D721Med (cell line): ENCODE measurements at places on chromosomes 5 and 9.

- DNase-seq, result no peak
Observed at GRCh38 chr9:90064248-90064647, 459.4 kb downstream of the GADD45G start.

- DNase-seq, result no peak
Observed at GRCh38 chr9:136052991-136053756, 41.9 kb downstream of the NACC2 start.

DNA sequence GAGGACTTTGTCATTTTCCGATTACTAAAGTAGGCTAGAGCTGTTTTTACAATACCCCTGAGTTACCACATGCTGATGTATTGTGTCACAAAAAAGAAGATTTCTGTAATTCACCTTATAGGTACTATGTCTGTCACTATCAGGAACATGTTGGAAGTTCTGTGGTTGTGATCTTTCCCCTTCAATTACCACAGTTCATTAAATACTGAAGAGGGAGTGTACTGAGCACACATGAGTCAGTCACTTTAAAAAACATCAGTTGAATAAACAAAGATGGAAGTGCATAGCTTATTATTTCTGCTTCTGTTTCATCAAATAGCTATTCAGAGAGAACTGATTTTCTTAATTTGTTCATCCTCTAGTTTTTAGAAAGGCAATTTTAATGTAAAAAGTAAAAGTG lies 31.7 kb downstream of the AP3S1 start:
- no peak for DNase-seq

GRCh38 chr9:97140566-97140965 lies 101.6 kb upstream of the CTSV start:
- no peak for DNase-seq

DNA sequence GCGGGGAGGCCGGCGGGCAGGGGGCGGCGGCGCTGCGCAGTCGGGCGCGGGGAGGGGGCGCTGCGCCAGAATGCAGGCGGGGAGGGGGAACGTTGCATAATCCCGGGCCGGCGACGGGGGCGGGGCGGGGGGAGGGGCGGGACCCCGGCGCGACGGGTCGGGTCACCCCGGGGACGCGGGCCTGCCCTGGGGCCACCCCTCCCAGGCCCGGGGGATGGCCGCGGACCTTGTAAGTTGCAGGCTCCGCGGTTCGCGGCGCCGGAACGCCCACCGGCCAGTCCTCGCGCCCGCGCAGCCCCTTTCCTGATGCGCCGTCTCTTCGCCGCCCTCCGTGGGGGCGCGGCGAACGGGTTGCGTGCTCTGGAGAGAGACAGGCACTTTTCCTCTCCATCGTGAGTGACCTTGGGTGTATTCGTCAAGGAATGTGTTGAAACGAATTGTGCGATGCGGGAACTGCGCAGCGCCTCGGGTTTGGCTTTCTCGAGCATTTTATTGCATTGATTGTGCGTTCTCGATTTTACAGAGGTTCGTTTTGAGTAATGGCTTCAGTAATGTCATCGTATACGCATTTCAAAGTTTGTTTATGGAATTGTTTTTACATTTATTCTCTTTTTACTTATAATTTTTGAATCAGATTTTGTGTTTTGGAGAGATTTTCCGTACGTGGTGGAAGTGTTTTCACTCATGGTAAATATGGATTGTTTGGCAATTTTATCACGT lies 802 bp downstream of the SPIN1 start:
- DNase-seq, result no peak

- DNase-seq, result no peak
Observed at GRCh38 chr9:38120961-38121360, 51.9 kb upstream of the SHB start.

- no peak for DNase-seq
Observed at GRCh38 chr9:2027543-2028160, 12.5 kb downstream of the SMARCA2 start.

DNA sequence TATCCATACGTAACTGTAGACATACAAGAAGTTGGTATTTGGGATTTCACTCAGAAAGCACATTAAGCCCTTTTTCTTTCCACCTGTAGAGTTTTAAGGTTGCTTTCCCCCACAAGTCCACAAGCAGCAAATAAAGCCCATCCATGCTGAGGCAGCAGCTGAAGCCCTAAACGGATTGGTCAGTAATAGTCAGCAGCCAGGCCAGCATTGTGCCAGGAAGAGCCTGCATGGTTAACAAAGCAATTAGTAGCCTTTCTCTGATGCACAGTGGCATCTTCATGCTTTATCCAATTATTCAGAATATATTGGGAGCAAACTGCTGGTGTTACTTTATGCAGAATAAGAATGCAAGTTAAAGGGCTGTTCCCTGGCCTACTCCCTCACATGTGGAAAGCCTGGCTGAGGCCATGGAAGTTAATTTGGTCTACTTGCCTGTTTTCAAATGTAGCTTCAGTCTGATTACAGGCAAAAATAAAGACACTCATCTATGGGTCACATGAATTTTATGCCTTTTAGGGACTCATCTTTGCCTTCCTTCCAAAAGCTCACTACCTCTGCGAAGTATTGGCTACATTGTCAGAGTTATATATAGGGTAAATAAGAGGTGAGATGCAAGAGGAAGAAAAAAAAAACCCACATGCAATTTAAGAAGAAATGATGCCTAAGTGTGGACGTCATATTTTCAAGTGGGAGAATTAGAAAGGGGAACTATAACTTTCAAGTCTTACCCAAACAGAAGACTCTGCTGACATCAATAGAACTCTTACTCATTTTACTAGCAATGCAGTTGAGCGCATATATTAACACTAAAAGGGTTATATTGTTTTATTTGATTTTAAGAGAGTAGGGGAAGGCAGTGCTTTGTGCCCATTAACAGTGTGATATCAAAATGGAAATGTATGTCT lies 15.9 kb downstream of the EBF1 start:
- DNase-seq, result no peak

- no peak for DNase-seq
Observed at GRCh38 chr5:4571248-4571948, 568.7 kb upstream of the ADAMTS16 start.

GRCh38 chr5:169538944-169539343 lies 44.6 kb upstream of the SPDL1 start:
- DNase-seq, result no peak

DNA sequence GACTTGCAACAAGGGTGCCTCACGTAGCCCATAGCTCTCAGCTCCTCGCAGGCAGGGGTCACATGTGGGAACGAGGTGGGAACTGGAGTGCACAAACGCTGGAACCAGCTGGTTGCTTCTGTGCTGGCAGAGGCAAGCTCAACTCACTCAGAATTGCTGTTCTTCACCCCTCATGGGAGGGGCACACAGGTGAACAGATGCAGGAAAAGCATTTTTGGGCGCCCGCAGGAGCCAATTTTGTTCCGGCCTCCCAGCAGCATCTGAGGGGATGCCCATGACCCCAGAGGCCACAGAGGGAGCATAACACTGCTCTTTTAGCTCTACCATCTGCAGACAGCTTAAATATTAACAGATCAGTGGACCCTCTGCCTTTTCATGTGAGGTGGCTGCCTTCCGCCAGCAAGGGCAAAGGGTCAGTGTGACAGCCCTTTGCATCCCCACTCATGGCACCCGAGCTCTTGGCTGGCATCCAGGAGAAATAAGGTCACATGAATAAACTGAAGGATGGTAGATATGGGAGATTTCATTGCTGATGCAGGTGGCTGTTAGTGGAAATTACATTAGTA lies 196.2 kb downstream of the SLCO4C1 start:
- no peak for DNase-seq

DNA sequence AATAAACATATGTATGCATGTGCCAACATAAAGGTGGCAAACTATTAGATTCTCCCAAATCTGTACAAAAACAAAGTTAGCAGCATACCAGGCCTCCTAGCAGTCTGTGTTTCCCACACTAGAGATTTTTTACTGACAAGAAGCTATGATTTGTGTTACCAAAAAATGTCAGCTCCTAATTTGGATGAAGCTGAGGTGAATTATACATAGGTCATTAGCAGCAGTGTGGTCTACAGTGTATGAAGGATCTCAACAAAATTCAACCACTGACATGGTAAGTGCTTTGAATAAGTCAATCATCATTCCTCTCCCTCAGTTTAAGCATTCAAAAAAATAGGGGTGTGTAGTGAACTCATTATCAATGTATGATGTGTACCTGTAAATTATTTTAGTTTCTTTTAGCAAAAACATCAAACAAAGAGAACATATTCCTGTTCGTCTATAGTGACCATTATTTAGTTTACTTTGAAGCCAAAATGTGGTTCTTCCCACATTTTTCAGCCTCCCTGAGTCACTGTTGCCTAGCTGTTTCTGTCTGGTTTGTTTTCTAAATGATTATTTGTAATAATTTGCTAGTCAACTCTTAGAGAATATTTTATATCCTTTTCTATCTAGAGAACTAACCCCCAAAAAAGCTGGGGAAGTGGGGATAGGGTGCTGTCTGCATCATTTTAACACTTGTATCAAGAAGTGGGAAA lies 52.1 kb upstream of the RGMB start:
- no peak for DNase-seq

DNA sequence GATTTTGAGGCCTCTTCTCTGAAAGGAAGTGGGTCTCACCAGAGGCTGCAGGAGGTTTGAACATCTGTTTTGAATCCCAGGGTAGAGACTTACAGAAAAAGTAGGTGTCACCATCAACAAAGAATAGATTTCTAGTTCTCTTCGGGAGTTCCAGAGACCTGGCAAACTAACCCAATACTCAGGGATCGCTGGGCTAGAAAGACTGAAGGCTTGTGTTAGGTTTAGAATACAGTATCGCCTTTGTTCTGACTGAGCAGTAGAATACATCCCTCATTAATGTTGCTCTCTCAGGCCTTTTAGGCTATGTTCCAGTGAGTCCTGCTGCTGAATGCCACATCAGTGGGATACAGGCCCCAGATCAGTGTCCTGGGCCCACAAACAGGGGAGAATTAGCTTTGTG lies 27.2 kb downstream of the RUSC2 start:
- DNase-seq, result no peak

DNA sequence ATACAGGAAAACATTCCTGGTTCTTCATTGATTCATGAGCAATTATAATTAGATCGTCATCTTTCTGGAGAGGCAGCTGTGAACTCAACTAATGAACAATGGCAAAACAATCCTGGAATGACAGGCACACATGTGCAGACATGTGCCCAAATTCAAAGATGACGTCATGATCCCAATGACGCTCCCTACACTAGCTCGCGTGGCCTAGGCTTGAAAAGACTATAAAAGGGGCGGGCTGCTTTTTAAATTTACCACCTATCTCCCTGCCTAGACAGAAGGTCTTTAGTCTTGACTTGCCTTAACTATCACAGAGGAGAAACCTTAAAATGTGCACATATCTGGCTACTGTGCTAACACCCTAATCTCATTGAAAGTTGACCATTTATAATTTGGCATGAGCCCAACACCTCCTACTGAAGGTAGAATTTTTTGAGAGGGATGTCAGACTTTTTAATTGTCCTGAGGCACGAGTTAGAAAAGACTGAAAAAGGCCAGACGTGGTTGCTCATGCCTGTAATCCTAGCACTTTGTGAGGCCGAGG lies 88.2 kb downstream of the PRRT1B start:
- no peak for DNase-seq

DNA sequence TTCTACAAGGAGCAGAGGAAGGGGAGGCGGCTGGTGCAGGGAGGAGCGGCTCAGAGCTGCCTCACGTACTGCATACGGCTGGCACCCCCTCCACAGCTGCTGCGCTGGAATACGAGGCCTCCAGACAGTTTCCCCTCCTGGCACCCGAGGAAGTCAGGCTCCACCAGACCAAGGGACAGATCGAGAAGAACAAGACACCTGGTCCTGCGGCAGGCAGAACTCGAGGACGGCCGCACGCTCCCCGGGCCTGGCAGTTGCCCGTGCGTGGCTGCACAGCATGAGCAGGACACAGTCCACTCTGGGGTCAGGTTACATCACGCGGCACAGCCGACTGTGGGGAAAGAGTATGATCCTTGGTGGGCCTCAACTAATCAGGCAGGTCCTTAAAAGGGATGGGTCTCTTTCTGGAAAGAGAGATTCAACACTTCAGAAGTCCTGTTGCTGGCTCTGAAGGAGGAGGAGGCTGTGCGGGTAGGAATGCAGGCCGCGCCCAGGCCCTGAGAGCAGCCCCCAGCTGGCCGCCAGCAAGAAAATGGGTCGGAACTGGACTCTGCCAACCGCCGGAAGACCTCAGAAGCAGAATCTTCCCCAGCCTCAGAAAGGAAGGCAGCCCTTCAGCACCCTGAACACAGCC lies 11.6 kb downstream of the UBAC1 start:
- DNase-seq, result no peak

GRCh38 chr5:14881826-14882225 lies 10.2 kb upstream of the ANKH start:
- DNase-seq, result no peak

DNA sequence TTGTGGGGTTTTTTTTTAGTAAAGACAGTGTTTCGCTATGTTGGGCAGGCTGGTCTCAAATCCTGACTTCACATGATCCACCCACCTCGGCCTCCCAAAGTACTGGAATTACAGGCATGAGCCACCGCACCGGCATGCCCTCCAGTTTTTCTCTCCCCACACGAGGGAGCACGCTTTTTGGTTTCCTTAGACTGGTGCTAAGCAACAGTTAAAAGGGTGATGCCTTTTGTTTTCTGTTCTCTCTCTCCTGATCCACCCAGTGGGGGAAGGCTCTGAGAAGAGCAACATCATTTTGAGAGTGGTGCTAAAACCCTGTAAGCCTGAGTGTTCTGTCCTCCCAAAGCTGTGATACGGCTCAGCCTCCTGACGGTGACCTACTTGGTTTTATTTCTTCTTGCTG lies 146.6 kb downstream of the MAN2A1 start:
- no peak for DNase-seq

- DNase-seq, result no peak
Observed at GRCh38 chr5:42993516-42994245, 46.4 kb downstream of the ANXA2R start.

DNA sequence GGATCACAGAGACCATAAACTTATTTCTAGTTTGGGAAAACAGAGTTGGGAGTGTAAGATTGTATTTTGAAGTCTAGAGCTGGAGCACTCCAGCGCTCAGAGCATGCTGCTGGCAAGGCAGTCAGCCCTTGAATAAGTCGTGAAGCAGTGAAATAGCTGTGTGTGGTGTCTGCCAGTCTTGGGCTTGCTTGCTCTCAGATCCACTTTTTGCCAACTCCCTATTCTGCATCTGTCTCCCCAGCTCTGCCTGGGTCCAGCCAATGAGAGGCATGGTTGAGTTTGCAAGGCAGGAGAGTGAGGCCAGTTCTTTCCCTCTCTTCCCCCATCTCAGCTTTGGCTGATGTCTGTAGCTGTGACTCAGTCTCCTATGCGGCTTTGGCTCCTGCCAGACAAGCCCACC lies 23.3 kb upstream of the RASGRF2 start:
- no peak for DNase-seq
